ENCODE measurements at places on chromosomes 12 and 14.

- DNase-seq, result no peak
Measured at GRCh38 chr14:67516676-67517075, 16.4 kb upstream of the PLEKHH1 start.

GRCh38 chr14:67166450-67166853 is 22.8 kb upstream of the GARIN2 start:
- DNase-seq, result no peak

- DNase-seq, result no peak
Measured at GRCh38 chr14:79543967-79544697, 667.2 kb downstream of the DIO2 start.

GRCh38 chr12:46439793-46440511 is 67.4 kb upstream of the SLC38A2 start:
- DNase-seq, result no peak

- DNase-seq, result no peak
Measured at GRCh38 chr14:51576879-51577278, 74.8 kb upstream of the FRMD6 start.

DNA sequence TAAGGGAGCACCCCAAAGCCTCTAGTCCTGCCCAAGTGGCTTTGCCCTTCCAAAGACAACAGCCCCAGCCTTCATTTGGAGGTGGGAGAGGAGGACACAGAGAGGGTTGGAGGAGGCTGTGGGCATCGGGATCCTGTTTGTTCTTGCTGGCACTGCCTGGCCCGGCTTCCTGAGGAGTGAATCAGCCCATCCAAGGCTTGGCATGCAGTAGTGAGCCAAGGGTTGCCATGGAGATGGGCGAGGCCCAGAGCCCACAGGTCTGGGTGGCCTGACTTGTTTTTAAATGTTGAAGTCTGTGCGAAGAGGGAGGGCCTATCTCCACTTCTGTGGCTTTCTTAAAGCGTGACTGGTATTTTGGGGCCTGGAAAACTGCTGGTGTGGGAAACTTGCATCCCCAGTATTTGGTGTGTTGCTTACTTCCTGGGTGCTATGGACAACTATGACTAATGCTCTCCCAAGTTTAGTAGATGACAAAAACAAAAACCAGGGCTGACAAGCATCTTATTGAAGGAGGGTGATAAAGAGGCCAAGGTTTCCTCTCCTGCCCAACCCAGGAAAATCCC is 15.8 kb downstream of the CD9 start:
- DNase-seq, result peak; percentile 93

GRCh38 chr12:2322554-2323120 is 269.9 kb downstream of the CACNA1C start:
- no peak for DNase-seq

GRCh38 chr14:25406818-25407217 is 356.9 kb upstream of the STXBP6 start:
- DNase-seq, result no peak

DNA sequence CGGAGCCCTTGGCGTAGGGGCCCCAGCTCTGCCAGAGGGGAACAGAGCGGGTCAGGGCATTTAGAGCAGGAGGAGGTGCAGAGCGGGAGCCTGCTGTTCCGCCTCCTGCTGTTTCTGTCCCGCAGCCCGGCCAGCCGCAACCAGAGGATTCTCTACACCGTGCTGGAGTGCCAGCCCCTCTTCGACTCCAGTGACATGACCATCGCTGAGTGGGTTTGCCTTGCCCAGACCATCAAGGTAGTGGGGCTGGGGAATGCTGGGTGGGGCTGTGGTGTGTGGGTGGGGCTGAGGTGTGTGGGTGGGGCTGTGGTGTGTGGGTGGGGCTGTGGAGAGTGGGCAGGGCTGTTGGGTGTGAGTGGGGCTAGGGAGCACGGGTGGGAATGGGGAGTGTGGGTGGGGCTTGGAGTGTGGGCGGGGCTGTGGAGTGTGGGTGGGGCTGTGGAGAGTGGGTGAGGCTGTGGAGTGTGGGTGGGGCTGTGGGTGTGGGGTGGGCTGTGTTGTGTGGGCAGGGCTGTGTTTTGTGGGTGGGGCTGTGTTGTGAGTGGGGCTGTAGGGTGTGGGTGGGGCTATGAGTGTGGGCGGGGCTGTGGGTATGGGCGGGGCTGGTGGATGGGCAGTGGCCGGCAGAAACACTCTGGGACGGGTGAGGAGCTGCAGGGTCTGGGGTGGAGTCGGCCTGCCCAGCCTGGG is 8.0 kb downstream of the ASPG start:
- no peak for DNase-seq

GRCh38 chr12:120235369-120236323 is 29.9 kb downstream of the PXN start:
- DNase-seq, result no peak

- no peak for DNase-seq
Measured at GRCh38 chr12:65911321-65911720, 87.0 kb downstream of the HMGA2 start.

DNA sequence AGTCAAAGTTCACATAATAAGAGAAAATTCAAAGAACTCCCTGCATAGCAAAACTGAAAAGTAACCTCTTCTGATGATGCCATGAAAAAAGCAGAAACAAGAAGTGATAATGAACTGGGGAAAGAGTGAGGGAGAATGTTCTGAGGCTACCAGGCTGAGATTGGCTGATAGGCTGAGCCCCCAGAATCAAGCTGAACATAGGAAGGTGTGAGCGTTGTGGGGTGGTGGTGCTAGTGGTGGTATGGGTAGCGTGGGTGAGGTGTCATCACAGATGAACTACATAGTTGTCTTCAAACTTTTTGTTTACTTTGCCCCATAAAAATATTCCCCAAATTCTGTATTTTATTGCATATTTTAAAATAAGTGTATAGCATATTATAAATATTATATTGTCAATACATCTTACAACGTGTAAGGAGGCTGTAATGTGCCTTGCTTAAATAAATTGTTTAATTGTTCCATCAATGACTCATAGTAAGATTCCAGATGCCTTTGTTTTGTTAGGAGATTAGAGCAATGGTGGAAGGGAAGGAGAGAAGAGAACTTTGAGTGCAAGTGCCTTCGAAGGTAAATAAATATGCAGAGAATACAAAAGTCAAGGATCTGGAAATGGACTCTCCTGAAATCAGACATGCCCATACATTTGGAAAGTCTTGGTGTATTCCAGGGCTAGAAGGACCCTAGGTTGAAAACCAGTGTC is 15.8 kb upstream of the CFAP54 start:
- no peak for DNase-seq

DNA sequence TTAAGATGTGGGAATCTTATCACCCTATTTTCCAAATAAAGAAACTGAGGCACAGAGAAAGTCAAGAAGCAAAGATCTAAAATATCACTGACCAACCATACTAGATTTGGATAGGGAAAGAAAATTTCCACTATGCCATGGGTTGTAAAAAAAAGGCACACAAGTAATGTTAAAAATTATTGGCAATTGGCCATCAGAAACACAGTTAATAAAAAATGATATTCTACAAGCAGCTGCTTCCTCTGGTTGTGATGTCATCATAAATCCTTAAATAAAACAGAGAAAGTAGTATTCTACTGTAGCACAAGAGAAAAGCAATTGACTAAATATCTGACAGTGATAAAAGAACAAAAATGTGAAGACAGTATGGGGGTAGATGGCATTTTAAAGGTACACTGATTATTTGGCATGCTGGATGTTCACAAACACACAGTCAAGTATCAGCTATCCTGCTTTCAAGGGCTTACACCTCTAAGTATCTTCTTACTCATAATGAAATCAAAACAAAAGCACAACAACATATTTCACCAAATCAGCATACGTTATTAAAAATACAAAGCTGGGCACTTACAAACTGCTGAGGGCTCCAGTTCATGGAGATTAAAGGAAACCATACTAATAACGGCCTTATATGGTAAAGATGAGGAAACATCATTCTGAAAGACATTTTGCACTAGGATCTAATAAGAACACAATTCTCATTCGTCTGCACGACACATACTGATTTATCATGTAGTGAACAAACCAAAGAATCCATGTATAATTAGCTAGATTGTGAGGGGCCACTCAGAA is 45.7 kb downstream of the CORO1C start:
- no peak for DNase-seq

DNA sequence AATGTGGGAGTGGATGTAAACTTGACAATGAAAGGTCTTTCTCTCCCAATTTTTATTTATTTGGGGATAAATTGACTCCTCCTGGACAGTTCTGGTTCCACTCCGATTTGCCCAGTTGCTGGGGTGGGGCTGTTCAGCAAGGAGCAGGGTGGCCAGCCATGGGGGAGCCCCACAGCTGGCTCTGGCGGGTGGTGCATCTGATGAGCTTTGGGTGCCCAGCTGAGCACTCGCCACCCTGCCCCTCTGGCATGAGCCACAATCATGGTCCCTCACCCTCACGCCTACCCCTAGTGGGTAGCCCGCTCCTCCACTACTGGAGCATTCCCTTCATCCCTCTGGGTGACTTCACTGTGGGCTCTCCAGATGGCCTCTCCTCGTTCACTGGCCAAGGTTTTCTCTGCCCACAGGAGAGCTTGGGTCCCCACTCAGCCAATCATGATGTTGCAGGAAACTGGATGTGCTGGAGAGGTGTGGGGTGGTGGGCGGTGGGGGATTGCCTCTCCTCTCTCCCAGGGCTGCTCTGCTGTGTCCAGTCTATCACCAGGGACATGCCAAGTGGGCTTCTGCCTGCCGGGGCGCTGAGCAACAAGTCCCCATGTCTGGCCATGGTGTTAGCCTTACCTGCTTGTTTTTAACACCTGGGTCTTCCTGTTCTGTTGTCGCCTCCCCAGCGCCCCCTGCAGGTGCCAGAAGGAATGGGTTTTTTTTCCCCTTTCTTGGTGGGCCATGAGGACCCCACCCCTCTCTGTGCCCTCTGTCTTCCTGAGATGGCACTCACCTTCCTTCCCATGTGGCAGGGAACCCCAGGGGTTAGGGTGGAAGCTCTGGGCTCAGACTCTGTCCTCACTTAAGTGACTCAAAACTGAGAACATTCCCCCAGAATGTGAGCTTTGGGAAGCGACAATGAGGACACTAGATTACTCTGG is 3.4 kb downstream of the CYP46A1 start:
- DNase-seq, result peak; percentile 75

DNA sequence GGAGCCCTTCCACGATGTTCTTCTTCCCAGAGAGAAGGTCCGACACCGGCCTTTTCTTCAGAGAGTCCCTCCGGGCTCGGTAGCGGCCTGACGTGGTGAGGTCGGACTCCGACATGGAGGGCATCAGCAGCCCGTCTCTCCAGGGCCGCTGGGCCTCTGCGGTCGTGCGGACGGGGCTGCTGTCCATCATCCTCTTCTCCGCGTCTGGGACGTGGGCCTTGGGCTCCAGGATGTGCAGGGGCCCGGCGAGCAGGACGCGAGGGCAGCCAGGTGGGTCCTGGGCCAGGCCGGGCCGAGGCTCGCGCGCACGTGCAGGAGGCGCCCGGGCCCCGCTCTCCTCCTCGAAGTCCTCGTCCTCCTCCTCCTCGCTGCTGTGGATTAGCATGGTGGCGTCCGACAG is 75.9 kb downstream of the PTPN21 start:
- no peak for DNase-seq

DNA sequence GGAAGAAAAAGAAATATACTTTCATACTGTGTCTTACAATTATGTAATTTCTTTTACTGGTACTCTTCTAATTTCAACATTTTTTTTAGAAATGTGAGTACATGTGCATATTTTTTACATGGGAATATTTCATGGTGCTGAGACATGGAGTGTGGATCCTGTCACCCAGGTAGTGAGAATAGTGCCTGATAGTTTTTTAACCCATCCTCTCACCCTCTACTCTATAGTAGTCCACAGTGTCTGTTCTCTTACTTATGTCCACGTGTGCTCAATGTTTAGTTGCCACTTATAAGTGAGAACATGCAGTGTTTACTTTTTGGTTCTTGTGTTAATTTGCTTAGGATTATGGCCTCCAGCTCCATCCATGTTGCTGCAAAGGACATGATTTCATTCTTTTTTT is 548.8 kb downstream of the AACS start:
- no peak for DNase-seq

DNA sequence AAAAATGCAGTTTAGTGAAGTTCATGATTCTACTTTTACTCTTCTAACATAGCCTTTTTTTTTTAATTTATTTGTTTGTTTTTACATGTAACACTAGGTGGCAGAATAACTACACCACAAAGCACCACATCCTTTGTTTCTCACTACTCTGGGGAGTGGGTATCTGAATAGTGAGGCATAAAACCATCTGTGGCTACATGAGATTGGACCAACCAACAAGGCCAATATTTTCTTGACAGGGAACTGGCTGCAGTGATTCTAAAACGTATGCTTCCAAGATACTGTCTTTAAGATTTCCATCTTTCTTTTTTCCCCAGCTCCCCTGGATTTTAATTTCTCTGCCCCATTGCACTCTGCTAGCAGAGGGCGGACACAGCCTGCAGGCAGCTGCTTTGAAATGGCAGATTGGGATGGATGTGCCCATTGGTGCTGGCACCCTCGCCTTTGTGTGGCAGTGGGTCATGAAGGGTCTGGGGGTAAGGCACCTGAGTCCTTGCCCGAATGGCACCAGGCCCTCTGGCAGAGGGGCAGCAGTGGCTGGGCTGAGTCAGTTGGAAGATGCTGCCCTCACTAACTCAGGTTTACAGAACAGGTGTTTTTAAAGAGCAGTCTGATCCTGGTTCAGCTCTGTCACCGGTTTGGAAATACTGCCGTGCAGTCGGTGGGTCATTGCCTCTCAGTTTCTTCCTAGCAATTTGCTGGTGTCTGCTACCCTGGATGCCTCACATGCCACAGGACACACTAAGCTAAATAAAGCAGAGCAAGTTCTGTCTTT is 429.1 kb downstream of the RAD51B start:
- peak; percentile 86 for DNase-seq

- peak; percentile 83 for DNase-seq
Measured at GRCh38 chr12:124592050-124592449, 24.6 kb upstream of the NCOR2 start.

DNA sequence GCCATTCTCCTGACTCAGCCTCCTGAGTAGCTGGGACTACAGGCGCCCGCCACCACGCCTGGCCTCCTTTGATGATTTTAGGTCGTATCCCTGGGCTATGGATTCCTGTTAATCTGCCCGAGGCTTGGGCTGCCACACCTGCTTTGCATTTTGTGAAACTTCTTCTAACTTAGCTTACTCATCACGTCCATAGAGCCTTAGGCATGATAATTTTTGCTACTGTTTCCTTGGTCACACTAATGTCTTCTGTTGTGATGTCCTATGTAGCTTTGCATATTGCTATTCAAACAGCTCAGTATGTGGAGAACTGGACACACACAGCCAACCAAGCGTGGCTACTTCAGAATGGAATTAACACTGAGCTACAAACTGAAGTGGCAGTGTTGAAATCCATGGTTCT is 47.5 kb upstream of the DDX11 start:
- no peak for DNase-seq

GRCh38 chr12:108304633-108305032 is 34.5 kb downstream of the CMKLR1 start:
- no peak for DNase-seq

DNA sequence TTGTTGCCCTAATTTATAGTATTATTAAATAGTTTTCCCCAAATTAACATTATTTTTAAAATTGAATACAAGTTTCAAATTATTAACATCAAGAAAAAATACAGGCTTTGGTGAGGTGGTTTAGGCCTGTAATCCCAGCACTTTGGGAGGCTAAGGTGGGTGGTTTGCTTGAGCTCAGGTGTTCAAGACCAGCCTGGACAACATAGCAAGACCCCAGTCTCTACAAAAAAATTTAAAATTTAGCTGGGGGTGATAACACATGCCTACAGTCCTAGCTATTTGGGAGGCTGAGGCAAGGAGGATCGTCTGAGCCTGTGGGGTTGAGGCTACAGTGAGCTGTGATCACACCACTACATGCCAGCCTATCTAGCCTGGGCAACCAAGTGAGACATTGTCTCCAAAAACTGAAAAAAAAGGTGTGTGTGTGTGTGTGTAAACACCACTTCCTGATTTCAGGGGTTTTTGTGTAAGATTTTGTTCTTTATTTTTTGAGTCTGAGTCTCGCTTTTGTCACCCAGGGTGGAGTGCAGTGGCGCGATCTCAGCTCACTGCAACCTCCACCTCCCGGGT is 3.9 kb upstream of the DNAL1 start:
- DNase-seq, result no peak
